ENCODE measurements at places on chromosomes 2 and 18. TPM values are rescaled to one million over a fixed set of nuclear protein-coding genes. Genes with fewer than 3 reads are reported as not detected.

SH3RF3 gene
- total RNA-seq = 1.3 TPM

MFSD2B gene
- total RNA-seq = 0.20 TPM

HNRNPLL gene
- total RNA-seq = 58.7 TPM

TBR1 gene
- total RNA-seq = not detected

RIOK3 gene
- total RNA-seq = 165 TPM

STON1 gene
- 2.1 TPM for total RNA-seq

DNA sequence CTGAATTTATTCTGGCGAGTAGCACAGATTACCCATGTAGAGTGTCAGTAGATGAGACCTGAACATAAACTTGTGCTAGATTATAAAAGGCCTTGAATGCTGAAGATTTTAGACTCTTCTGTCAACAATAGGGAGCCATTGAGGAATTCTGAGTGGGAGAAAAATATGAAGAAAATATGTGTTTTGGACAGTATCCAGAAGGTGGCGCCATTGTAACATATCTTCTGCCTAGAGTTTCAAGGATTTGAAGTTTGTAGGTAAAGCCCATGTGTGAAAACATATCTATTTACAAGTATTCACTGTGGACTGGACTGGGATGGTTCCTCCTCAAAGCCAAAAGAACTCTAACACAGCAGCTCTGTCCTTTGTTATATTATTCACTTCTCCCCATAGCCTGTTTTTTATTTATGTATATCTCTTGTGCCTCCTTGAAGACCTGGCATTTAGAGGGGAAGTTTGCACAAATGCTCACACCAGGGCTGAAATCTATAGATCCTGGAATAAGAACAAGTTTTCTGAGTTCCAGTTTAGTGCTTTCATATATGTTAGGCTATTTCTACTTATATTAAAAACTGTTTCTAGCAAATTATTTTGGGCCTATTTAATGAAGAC lies 124.9 kb downstream of the RDH14 start:
- DNase-seq = peak; percentile 42

DNA sequence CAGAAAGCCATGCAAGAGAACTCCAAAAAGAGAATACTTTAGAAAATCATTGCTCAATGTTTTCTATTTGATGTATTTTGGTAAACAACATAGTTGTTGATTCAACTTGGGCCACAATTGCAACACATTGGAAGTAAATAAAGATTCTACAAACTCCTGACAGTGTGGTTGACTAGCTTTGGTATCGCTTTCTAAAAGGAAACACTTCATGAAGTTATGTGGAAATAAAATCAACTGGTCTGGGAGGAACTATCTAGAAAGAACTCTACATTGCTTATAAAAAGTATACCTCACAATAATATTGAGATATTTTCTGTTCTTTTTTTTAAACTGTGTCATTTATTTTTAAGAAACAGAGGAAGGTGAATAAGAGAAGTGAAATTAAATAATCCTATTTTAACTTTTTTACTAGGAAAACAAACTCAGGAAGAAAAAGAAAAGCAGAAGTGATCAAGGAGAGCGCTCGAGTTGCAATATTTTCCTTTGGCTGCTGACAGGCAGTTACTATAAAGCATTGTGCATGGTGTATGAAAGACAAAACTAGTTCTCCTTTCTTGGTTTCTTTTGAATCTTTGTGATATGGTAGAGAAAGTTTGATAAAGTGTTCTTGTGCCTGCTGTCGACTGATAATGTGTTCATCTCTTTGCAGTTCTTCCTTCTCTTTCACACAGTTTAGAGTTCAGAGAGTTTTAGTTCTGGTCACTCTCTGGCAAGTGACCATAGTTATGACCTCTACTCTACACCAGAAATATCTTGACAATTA lies 3.0 kb downstream of the DHRS9 start:
- DNase-seq = no peak

GRCh38 chr2:53508667-53509066 lies 258.9 kb upstream of the CHAC2 start:
- DNase-seq = no peak

DNA sequence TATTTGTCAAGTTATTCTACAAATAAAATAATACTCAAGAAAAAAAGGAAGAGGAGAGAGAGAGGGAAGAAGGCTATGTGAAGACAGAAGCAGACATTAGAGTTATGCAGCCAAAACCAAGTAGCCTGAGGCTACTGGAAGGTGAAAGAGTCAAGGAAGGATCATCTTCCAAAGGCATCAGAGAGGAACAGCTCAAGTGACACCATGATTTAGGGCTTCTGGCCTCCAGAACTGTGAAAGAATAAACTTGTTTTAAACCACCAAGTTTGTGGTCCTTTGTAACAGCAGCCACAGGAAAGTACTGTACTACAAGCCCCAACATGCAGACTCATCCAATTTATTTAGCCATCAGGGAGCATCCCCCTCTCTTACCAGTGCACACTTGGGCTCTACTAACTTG lies 788.5 kb upstream of the LRRTM1 start:
- DNase-seq = no peak

- no peak for DNase-seq
Observed at GRCh38 chr2:121591199-121591598, 58.1 kb downstream of the CLASP1 start.

DNA sequence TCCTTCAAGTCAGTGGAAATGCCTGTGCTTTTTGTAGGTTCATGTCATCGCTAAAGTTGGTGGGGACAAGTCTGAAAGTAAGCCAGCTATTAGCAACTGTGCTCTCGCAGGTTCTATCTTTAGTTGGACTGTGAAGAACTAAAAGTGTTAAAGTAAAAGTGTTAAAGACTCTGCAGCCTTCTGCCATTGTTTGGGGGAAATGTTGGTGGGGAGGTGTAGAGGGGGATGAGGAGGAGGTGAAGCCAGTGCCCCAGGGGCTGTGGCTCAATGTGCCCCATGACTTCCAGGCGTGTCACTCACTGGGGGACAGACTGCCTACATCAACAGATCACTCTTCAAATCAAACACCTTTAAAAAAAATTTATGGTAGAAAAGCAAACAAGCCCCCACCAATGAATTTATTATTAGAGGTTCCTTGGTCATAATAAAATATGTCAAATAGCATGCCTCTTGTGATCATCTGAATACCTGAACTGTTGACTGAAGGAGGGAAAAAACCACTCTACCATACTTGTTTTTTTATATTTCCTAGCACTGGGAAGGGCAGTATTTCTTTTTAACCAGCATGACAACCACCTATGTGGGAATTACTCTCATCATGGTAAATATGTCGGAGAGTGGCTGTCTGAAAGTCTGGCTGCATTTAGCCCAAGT lies 19.3 kb downstream of the TGFA start:
- DNase-seq = no peak

- no peak for DNase-seq
Observed at GRCh38 chr2:71747559-71747958, 294.2 kb downstream of the DYSF start.

DNA sequence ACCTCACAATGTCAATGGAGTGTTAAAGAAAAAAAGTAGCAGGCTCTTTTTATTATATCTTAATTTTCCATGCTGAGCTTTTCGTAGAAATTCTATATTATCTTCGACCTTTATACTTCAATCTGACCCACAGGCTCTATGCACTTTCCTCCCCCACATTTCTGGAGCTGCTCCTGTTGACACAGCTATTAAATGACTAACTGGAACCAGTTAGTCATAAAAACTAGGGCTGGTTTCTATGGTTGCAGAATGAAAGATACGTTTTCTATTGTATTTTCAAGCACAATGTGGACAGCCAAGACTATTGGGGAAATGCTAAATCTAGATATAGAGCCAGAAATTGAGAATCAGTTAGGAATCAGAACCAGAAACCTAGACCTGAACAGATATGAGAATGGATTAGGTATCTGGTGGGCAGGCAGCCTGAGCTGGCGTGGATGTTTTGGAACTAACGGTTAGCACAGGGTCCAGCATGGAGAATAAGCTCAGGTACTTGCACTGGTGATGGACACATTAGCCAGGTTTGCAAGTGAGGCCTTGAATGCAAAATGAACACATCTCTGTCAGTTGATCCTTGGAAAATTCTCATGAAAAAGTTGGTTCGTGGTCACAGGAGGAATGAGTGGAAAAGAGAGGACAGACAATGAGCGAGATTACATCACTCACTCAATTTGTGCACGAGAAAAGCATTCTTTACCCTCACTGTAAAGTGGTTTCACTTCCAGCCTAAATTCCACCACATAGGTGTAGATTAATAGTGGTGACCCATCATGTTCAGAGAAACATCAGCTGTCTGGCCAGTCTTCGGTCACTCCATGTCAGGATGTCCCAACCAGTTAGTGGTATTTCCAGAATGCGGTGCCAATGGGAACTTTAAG lies 144.6 kb upstream of the EPHA4 start:
- peak; percentile 36 for DNase-seq
